ENCODE measurements at places on chromosomes 12 and 14.

GRCh38 chr14:93458234-93458633 lies 27.5 kb downstream of the UNC79 start:
- no peak for DNase-seq

GRCh38 chr14:91956616-91957015 lies 9.1 kb upstream of the FBLN5 start:
- no peak for DNase-seq

DNA sequence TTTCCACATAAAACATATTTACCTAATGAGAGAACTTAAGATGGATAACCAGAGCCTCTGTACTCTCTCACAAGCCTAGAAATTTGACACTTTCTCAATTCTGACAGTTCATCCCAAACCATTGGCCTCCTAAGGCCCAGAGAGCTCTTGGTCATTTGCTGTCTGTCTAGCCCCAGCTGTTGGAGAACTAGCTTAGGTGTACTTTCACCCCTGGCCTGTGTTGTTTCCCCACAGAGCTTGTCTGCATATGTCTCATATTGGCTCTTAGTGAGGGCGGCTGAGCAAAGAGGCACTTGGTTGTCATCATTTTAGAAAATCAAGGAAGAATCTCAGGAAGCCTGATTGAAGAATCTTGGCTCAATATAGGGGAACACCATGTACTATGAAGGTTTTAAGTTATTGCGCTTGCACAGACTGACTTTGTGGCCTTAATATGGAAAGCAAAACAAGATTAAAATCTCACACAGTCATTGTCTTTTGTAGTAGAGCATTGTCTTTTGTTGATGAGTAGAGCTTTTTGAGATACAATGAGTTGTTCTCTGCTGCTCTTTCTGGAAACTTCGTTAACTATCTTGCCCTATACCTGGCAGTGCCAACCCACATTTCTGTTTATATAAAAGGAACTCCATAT lies 324.6 kb downstream of the RAD51B start:
- no peak for DNase-seq

- no peak for DNase-seq
Measured at GRCh38 chr12:110733900-110734299, 8.8 kb downstream of the PPP1CC start.

DNA sequence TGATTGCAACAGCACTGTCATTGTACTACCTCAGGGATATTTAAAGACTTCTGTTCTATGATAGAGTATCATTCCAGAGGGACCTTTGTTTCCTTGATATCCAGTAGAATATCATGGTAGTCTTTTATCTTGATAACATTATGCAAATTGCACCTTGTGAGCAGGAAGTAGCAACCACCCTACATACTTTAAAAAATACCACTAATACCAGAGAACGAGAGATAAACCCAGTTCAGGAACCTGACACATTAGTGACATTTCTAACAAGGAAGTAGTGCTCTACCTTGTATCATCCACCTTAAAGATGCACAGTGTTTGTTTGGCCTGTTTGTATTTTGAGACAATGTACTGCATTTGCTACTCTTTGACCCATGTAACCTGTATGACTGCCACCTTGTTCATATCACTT lies 8.8 kb upstream of the MAP4K5 start:
- no peak for DNase-seq

DNA sequence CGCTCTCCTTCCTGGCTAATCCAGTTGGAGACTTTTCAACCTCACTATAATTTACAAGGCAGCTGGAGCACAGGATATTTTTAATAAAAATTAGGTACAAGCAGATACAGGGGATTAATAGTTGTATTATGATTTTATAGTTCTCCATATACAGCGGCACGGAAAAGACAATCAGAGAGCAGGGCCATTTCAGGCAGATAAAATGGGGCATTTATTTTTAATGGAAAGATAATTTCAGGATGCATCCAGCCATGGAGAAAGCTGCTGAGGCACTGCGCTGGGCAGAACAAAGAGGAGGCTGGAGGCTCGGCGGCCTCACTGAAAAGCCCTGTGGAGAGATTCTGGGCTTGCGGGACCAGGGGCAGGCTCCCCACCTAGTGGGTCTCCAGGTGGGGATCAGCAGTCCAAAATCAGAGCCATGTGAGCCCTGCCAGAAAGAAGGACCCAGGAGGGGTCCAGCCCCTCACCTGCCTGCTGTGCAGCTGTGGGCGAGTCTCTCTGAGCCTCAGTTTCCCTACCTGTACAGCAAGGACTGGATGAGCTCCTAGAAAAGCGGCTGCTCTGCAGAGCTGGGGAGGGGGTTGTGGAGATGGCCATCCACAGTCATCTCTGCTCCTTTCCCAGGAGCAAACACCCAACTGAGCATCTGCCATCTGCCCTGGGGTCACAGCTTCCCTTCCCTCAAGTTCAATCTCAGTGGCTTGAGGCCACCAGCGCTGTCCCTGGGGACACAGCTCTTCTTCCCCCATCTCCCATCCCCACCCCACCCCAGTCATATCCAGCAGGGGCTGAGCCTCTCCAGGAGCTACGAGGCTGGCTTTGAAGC lies 23.9 kb upstream of the C14orf180 start:
- no peak for DNase-seq

GRCh38 chr14:34628681-34629135 lies 1.2 kb downstream of the SNX6 start:
- peak; percentile 62 for DNase-seq

DNA sequence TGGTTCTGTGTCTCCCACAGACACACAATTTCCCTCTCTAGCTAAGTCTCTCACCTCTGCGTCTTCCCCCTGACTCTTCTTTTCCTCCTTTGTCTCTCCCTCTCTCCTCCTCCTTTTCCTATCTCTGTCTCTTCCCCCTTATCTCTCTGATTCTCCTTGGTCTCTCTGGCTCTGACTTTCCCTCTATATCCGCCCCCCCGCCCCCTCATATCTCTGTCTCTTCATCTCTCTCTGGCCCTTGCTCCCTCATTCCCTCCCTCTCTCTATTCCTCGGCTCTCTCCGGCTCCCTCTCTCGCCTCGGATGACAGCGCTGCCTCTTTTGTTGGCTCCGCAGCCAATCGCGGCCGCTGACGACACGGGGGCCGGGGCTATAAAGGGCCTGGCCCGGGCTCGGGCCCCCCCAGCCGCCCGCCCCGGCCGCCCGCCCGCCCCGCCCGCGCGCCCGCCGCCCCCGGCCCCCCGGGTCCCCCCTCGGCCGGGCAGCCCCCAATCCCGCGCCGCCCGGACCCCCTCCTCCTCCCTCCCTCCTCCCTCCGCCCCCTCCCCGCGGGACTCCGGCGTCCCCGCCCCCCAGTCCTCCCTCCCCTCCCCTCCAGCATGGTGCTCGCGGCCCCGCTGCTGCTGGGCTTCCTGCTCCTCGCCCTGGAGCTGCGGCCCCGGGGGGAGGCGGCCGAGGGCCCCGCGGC lies at the start of gene GDF11:
GDF11 (plus strand) TSS at position 404 of the 687 bp plus-strand sequence; CDS start at position 599, 195 bp downstream.
- peak; percentile 86 for DNase-seq

DNA sequence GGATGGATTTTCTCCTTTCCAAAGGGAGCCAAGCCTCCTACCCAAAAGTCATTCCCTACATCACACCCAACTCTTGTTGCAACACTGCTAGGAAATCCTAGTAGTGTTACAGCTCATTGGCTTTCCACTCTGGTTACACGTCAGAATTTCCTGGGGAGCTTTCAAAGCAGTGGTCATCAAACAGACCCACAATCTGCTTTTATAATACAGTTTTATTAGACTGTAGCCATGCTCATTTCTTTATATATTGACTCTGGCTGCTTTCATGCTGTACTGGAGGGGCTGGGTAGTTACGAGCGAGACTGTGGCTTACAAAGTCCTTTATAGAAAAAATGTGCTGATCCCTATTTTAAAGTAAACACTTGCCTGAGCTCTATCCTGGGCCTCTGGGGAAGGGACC lies 34.3 kb downstream of the ZFYVE26 start:
- DNase-seq, result no peak

- DNase-seq, result peak; percentile 23
Measured at GRCh38 chr12:106919910-106920544, 35.7 kb upstream of the TMEM263 start.

DNA sequence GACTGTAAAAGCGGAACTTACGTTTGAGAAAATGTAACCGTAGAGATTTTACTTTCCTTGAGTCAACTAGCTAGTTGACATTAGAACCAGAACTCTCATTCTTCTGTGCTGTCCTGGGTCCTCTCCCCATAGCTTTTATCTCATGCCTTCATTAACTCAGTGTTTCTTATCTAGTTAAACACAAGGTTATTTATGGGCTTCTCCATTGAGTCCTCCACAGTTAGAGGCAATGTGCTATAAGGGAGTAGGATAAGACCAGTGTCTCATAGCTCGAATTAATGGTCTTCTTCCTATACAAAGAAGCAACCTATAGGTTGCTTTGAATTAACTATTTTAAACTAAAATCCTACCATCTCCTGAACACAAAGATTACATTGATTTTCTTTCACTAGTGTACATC lies 129.8 kb downstream of the ACSS3 start:
- no peak for DNase-seq

DNA sequence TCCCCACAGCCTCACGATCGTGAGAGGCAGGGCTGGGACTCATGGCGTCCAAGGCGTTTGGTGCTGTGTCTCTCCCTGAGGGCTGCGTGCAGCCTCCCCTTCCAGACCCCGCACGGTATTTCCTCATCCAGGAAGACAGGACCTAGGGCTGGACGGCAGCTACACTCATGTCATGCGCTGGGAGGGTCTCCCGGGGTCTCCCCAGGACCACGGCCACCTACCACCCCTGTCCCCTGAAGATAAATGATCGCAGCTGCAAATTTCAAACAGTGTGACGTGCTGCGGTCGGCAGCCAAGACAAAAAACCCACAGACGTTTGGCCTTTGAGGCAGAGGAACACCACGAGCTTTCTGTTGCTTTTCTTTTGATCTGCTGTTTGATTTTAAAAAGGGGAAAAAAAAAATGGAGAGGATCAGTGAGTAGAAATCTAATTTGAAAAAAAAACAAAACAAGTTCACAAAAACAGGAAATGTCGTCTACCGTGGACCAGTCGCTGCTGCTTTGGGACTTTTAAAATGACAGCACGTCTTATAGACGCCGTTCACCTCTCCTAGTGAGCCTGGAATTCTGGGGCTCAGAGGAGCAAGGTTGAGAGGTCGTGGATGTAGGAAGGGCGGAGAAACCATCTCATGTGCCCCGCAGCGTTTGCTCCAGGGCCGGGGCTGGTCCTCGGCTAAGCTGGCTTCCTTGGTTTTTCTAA lies 237.6 kb downstream of the SLC41A2 start:
- peak; percentile 84 for DNase-seq

DNA sequence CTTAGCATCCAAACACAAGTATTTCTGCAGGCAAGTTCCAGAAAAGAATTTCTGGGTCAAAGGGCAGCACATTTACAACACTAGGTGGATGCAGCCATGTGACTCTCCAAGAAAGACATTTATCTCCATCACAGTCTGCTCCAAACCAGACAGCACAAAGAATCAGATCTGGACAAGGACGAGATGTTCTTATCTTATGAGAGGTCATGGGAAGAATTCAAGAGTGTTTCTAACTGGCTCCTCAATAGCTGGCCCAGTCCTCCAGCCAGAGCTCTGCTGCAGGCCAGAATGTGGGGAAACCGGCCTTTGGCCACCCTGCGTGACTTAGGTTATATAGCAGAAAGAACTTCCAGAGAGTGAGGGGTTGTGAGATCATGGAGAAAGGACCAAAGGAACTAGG lies 17.4 kb downstream of the TMEM119 start:
- DNase-seq, result no peak

GRCh38 chr14:22231018-22231417 lies 358.0 kb downstream of the DAD1 start:
- DNase-seq, result peak; percentile 47

GRCh38 chr14:94161981-94162380 lies 12.1 kb upstream of the PPP4R4 start:
- DNase-seq, result no peak

- no peak for DNase-seq
Measured at GRCh38 chr14:78135450-78135891, 34.7 kb upstream of the NRXN3 start.

DNA sequence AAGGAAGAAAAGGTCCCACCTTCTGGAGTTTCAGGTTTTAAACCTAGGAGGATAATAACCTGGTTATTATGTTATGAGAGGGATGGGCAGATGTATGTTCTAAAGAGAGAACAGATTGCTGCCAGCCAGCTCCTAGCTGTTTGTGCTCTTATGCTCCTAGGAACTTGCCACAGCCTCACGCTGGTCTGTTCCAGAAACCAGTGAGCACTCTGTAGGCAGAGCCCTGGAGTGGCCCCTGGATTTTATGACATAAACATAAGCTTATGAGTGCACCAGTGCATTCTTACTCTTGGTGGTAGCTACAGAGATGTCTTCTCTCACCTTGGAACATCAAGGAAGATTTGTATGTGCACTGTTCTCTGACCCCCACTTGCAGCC lies 27.7 kb downstream of the KLC1 start:
- no peak for DNase-seq

GRCh38 chr12:78447373-78447772 lies 417.2 kb upstream of the SYT1 start:
- no peak for DNase-seq

- no peak for DNase-seq
Measured at GRCh38 chr12:106226884-106227640, 20.8 kb downstream of the CKAP4 start.

DNA sequence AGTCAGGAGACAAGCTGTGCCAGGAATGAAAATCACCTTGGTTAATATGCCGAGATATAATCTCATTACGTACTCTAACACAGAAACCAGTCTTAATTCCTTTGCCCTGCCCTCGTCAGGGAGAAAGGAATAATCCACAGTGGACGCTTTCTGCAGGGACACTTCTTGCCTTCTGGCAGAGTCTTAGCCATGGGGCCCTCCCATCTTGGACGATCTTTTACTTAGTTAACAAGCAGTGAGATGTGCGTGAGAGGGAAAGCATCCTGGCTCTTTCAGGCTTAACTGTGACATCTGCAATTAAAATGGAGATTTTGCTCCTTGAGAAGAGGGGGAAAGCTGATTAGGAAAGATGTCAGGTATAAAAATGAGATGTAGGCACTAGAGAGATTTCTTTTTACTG lies 246.4 kb downstream of the TMEM132C start:
- DNase-seq, result no peak

DNA sequence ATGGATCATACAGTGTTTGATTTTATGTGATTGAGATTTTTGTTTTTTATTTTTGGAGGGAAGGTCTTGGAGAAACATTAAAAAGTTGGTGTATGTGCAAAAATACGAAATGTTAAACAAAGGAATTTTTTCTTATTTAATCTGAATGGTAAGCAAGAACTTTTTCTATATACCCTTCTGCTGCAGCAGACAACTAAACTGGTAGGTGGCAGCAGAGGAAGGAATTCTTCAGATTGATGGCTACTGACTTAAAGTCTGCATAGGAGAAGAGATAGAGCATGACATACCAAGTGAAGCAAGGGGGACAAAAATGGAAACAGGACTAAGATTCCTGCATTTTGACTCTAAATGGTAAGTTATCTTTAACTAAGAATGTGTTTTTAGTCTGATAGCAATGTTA lies 42.0 kb upstream of the A2ML1 start:
- DNase-seq, result no peak

- DNase-seq, result no peak
Measured at GRCh38 chr14:58287607-58288042, 10.7 kb upstream of the ARID4A start.

- no peak for DNase-seq
Measured at GRCh38 chr14:21287168-21287567, 7.3 kb downstream of the RPGRIP1 start.

- DNase-seq, result no peak
Measured at GRCh38 chr12:62270872-62271271, 10.7 kb downstream of the USP15 start.
